Large intestine (tissue), 12 donors: ENCODE measurements at places on chromosomes 3 and 15. TPM values are rescaled to one million over a fixed set of nuclear protein-coding genes. Genes with fewer than 3 reads are reported as not detected.

GRCh38 chr3:27501759-27502158 is 17.6 kb upstream of the SLC4A7 start:
- no peak overlapping the region for H3K27ac ChIP-seq
- DNase-seq: no peak
- no peaks in the 10 kb centered on the region for H3K4me1 ChIP-seq

The TNNC1 gene
- polyA plus RNA-seq: 1.8 TPM

The KNG1 gene
- polyA plus RNA-seq: 5.1 TPM

The USP13 gene
- polyA plus RNA-seq: 4.7 TPM

GRCh38 chr3:46504789-46505188 is 7.0 kb downstream of the RTP3 start:
- H3K27ac ChIP-seq: no peak overlapping the region
- H3K4me3 ChIP-seq: no peak overlapping the region
- no peak for DNase-seq
- peaks cover 2% of the 10 kb centered on the region for H3K27me3 ChIP-seq

- H3K4me3 ChIP-seq: no peak overlapping the region
- no peaks in the 10 kb centered on the region for H3K27me3 ChIP-seq
- no peak for DNase-seq
- peaks cover 2% of the 10 kb centered on the region for H3K4me1 ChIP-seq
- H3K36me3 ChIP-seq: no peaks in the 10 kb centered on the region
Measured at GRCh38 chr3:38169027-38169317, 3.6 kb downstream of the OXSR1 start.

GRCh38 chr3:72938471-72939265 is 50.8 kb downstream of the GXYLT2 start:
- peak overlapping the region; percentile 38 for H3K27ac ChIP-seq
- no peaks in the 10 kb centered on the region for H3K36me3 ChIP-seq
- peak; percentile 88 for DNase-seq
- H3K4me3 ChIP-seq: no peak overlapping the region
- no peaks in the 10 kb centered on the region for H3K4me1 ChIP-seq

The CD200R1 gene
- 1.7 TPM for polyA plus RNA-seq

DNA sequence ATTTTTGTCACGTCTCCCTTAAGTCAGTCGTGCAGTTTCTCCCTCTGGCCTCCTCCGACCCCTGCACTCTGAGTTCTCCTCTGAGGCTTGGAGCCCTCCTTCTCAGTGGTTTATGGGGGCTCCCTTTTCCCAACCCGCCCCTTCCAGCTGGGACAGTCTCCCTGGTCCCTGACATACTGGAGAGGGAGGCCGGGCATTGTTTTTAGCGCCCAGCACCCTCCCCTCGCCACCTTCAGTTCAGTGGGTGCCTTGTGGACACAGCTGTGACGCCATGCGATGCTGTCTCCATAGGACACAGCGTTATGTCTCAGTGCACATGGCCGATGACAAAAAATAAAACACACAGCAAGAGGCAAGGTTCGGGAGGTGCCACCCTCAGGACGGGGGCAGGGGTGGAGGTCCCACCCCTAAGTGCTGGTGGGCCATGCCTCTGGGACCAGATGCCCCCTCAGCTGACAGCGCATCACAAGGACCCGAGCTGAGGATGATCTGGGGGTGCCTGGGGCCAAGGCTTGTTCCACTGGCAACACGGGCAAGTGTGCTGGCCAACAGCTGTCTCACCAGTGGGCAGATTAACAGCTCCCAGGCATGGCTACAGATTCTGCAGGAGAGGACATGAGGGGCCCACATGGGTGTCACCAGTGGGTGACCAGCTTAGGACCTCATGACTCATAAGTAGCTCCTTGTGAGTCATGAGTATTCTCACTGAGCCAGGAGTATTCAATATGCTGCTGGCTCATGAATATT is 81.6 kb downstream of the PLXNA1 start:
- no peak for DNase-seq
- peaks cover 13% of the 10 kb centered on the region for H3K27me3 ChIP-seq
- H3K4me1 ChIP-seq: no peaks in the 10 kb centered on the region
- no peak overlapping the region for H3K27ac ChIP-seq

DNA sequence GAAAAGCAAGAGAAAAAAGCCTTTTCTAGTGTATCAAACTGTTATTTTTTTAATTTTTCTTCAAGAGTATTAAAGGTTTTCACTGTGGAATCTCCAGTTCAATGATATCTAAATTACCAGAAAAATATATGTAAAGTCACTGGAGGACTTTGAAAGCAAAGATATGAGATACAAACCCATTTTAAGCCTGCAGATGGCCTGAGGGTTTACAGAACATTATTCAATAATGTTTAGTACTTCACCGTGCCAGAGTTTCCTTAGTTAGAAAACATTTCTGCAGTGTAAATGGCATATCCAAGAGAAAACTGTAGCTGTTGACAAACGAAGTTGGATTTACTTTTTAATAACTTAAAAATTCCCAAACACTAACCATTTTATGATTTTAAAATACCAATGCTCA is 529.4 kb upstream of the AGTR1 start:
- H3K4me1 ChIP-seq: no peaks in the 10 kb centered on the region
- H3K4me3 ChIP-seq: no peak overlapping the region
- H3K27me3 ChIP-seq: no peaks in the 10 kb centered on the region
- no peaks in the 10 kb centered on the region for H3K36me3 ChIP-seq
- no peak for DNase-seq
- no peak overlapping the region for H3K27ac ChIP-seq

GRCh38 chr3:109025896-109026295 is 72.2 kb upstream of the GUCA1C start:
- H3K27me3 ChIP-seq: no peaks in the 10 kb centered on the region
- H3K27ac ChIP-seq: no peak overlapping the region
- DNase-seq: no peak
- H3K4me3 ChIP-seq: no peak overlapping the region

DNA sequence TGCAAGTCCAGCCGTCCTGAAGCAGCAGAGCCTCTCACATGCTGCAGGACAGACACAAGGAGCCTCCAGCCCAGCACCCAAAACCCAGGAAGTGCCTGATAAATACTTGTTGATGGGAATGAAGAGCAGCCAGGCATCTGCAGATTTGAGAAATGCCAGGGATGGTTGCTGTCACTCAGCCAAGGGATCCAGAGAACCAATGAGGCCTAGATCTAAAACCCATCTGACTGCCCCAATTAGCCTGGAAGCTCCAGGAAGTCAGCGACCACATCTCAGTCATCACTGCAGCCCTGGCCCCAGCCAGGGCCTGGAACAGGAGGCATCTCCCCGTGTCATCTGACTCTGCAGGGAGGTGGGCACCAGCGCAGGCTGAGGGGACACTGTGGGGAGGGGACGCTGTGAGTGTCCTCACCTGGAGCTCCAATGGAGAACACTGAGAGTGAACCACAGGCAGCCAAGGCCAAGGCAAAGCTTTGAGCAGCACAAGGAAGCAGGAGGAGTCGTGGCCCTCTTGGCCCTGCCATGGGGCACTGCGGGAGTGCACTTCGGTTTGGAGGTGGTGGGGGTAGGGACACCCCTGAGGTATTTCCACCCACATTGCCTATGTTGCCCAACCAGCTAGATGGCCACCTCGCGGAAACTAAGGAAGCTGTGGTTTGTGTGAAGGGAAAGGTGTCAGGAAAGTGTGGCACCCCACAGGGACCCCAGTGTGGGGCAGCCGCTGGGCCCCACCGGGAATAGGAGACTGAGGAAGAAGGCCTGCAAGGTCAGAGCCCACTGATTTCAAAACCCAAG is 229.5 kb downstream of the VPS13C start:
- peaks cover 10% of the 10 kb centered on the region for H3K27me3 ChIP-seq
- H3K4me1 ChIP-seq: no peaks in the 10 kb centered on the region
- no peak for DNase-seq
- no peak overlapping the region for H3K4me3 ChIP-seq

DNA sequence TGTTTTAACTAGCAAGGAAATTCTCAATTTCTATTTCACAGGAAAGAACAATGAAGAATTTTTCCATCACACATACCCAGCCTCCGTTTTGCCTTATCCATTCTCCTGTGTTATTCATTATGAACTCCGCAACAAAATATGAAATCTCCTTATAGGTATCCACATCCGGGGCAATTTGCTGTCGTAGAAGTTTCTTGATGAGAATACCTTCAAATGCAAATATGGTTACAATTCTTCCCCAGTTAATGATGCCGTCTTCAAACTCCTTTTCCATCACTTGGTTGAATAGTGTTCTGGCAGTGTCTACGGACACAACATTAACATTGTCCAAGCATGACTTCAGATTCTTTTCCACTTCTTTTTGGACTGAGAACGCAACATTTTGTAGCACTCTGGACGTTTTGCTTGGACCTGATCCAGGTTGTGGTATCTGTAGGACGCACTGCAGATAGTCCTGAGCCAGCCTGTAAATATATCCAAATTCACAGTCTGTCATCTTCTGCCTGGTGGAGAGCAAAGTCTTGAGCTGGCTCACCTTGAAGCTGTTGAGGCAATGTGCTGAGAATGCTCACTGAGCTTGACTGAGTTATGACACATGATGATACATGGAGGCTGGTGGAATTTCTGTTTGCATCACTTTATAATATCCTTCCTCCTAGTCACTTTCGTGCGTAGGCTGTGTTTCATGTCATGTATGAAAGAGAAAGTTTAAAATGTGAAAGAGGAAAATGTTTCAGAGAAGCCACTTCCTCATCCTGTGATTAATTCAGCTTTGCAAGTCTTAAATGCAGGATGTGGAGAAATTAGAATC is at the start of gene BCL2A1:
Gene BCL2A1 (minus strand): TSS at position 573 of the 811 bp plus-strand sequence. CDS start 77 bp downstream, at position 496.
- H3K4me3 ChIP-seq: no peak within 1 kb of the TSS
- DNase-seq: no peak
- no peaks in the 10 kb centered on the region for H3K27me3 ChIP-seq
- H3K27ac ChIP-seq: peak within 1 kb of the TSS; percentile 16
- H3K36me3 ChIP-seq: no peaks in the 10 kb centered on the region

The PGBD4 gene
- polyA plus RNA-seq: 1.9 TPM

DNA sequence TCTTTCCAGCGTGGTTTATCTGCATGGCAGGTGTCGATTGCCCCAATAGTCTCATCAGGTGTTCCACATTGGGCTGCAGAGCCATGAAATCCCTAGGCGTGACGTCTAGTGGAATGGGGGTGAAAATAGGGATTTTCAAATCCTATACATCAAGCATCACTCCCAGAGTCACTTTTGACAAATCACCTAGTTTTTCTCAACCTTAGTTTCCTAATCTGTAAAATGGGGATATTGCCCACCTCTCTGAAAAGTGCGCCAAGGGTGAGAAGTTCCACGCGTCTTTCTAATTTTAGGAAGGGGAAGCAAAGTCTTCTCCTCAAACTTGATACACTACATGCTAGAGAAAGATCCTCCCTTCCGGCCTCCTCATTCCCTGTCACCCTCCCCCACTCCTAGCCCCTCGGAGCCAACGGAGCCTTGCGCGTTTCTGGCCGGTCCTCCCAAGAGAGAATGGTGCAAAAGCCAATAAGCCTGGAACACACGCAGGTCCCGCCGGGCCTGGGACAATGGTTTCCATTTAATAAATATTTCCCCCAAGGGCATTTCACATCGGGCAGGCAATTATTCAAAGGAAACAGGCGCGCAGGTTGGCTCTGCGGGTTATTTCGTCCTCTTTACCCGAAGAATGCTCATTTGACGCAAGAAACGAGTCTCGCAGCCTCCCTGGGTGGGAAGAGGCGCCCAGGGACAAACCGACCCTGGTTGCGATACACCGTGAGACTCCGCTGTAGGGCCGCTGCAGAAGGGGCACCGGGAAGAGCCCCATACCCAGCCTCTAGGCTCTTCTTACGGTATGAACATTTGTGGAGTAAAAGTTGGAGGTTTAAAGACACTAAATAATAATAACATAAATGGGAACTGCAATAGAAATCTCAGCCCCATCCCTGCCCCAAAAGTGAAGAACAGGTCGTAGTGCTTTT is 1.2 kb upstream of the SOX14 start:
- no peak overlapping the region for H3K4me3 ChIP-seq
- H3K36me3 ChIP-seq: no peaks in the 10 kb centered on the region
- H3K27me3 ChIP-seq: peaks cover 94% of the 10 kb centered on the region
- DNase-seq: no peak
- peaks cover 14% of the 10 kb centered on the region for H3K4me1 ChIP-seq
